ENCODE measurements at places on chromosomes 6 and 20.

DNA sequence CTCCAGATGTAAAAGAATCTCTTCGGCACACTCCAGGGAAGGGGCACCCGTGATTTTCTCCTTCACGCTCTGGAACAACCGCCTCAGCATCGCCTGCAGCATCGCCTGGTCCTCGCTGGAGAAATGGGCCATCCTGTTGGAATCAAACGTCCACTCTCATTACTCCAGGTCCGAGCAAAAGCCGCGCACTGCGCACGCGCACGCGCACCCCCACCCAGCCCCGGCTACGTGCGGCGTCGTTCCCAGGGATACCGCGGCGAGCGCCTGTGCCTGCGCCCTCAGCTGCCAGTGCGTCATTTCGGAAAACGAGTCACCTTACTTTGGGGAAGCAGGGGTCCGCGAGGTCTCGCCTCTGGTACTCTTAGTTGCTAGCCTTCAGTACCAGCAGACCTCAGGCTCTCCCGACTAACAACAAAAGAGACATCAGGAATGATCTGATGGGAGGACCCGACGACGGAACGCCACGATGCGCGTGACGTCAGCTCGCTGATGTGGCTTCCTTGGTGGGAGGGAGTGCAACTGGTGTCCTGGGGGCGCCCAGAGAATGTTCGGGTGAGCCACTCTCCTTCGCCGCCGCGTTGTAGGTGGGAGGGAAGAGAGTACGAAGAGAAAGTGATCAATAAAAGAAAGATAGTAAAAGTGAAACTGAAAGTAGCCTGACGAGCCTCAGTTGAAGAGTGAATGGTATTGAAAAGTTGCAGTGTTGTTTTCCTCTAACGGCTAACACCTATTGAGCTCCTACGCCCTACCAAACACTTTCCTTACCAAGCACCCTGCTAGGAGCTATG is at the start of gene TBC1D32:
Gene TBC1D32 (minus strand): TSS at position 182 of the 788 bp plus-strand sequence. CDS start 50 bp downstream, at position 132.
- DNase-seq: peak; percentile 83

- DNase-seq: no peak
These were observed 959.2 kb upstream of the GJE1 start for GRCh38 chr6:141173529-141173928.

- DNase-seq: no peak
These were observed 12.1 kb upstream of the XRN2 start for GRCh38 chr20:21291026-21291425.

- no peak for DNase-seq
These were observed 162.8 kb downstream of the ZFAND3 start for GRCh38 chr6:37982317-37982716.

DNA sequence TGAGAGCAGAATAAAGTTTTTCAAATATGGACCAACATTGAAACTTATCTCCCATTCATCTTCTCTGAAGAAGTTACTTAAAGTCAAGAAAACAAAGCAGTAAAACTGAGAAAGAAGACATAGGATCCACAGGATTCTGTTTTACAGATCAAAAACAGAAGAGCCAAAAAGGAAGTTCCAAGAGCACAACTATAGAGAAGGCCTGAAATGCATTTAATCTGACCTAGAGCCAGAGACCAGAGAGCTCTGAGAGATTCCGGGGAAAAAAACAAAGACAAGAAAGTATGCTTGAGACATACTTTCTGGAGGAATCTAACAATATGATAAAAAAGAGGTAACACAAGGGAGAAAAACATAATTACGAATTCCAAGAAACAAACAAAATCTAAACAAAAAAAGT is 26.1 kb downstream of the SRPK1 start:
- no peak for DNase-seq

DNA sequence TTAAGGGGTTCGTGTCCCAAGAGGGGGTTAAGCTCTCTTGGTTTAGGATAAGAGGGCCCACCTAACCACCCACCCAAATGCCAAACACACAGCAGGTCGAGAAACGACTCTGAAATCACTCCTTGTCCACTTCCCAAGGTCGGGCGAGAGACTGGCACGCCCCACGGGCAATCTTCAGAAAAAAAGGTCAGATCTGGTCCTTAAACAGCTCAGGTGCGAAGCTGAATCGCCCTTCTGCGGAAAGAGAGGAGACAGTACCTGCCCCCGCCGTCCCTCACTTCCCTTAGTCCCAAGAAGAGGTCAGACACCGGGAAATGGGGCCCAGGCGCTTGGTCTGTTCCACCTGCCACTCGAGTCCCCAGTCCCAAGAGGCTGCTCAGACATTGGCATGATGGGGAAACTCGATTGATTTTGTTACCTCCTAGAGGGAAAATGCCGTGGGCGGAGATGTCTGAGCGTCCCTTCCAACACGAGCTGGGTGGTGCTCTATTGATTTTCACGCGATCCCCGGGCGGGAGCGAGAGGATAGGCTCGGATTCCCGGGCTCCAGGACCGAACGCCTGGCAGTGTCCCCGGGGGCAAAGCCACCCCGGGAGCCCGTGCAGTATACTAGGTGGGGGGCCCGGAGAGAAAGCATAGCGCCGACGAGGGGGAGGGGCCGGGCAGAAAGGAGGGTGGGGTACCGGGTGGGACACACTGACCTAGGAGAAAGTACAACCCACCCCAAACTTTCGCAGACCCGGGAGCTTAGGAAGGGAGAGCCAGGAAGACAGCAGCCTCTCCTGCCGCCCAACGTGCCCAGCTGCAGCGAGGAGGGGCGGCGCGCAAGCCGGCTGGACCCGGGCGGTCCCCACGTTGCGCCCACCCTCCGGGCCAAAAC is 1.1 kb upstream of the SAMD5 start:
- DNase-seq: no peak

GRCh38 chr20:59137532-59137931 is 26.1 kb upstream of the ZNF831 start:
- no peak for DNase-seq

DNA sequence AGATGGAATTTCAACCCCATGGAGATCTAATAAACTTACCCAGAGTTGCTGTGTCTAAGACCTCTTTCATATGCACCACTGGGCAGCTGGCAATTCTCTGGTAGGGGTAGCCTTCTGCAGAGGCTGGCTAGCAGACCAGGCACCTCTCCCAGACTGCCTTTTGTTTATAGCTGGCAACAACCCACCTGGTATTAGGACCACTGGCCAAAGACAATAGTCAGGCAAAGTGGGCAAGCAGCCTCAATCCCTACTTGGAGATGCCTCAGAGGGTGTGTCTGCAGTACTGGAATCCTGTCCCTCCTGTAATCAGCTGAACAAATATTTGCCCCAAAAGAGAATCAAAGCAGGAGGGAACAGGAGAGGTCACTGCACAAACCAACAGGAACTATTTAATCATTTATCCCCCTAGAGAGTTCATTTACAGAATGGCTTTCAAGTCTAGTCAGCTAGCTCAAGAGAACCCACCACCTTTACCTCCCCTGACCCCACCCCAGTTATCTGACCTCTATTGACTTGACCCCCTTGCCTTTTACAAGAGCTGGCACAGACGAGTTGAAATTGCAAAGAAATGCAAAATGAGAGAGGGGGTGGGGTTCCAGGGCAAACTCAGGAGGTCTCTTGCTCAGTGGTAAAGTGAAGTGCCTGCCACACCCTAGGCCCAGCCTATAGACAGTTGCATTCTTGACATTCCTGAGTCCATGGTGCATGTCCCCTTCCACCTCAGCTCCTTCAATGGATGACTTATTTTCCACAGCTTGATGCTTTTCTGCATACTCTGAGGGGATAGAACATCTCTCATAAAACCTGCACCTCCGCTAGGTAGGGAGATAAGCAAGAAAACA is 2.8 kb downstream of the BCL2L1 start:
- DNase-seq: no peak
